ENCODE measurements at places on chromosomes 5 and 9. TPM values are rescaled to one million over a fixed set of nuclear protein-coding genes. Genes with fewer than 3 reads are reported as not detected.
A peak's percentile ranks its signal among the peaks of the same experiment; 100 is the strongest.

DNA sequence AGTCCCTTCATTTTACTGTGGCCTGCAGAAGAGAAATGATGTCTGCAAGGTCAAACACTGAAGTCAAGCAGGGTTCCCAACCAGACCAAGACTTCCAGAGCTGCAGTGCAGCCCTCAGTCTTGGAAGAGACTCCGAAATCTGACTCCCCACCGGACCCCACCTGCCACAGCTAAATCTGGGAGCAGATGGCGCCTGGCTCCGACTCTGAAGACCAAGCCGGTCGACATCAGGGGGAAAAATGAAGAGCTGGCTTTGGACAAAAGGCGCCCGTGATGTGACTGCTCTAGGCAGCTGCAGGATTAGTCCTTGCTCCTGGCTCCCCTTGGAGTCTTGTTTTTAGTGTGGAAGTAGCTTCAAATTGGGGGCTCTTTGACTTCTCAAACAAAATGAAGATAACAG lies 72.4 kb upstream of the ZNF622 start:
- no peak for DNase-seq

DNA sequence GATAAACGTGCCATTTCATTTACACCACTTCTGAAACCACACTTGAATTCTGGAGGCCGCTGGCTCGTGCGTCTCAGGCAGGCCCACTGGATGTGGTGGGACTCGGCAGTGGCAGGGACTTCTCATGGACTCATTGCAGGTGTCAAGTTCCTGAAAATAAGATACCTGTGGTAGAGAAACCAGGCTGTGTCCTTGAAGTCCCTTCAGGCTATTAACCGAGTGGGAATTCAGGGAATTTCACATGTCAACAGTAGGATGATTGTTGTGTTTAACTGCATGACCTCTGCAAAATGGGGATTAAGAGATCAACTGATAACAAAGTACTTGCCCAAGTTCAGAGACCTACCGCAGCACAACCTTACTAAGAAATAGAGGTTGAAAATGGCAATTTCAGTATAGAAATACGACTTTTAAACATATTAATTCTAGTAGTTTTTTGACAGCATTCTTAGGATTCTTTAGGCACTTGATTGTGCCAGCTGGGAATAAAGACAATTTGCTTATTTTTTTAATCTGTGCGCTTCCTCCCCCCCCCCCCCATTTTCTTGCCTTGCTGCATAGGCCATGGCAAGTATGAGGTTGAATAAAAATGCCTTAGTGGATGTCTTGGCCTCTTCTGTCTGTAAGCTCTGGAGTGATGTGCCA lies 26.8 kb downstream of the TRIP13 start:
- no peak for DNase-seq

GRCh38 chr5:90845723-90846554 lies 287.3 kb downstream of the ADGRV1 start:
- no peak for DNase-seq

- DNase-seq, result no peak
Measured at GRCh38 chr9:86801246-86801645, 146.1 kb downstream of the GAS1 start.

Gene PCDHGA9
- 13.1 TPM for total RNA-seq

Gene GNAQ
- total RNA-seq, result 39.4 TPM

GRCh38 chr9:68933434-68934328 lies 80.2 kb downstream of the PRKACG start:
- DNase-seq, result no peak

GRCh38 chr5:112245656-112246055 lies 173.4 kb downstream of the EPB41L4A start:
- DNase-seq, result no peak

DNA sequence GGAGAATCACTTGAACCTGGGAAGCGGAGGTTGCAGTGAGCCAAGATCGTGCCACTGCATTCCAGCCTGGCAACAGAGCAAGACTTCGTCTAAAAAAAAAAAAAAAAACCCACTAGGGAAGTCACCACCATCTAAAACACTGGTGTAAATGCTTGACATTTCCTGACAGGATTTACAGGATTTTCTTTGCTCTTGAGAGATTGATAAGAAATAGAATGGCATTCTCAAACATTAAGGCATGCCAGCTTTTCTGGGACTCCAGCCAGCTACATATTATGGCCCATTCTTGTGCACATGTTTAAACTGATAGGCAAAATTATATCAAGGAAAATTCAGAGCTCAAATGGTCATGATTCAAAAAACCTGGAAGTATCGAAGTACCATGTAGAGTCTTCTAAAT lies 28.7 kb downstream of the GTF3C4 start:
- no peak for DNase-seq

DNA sequence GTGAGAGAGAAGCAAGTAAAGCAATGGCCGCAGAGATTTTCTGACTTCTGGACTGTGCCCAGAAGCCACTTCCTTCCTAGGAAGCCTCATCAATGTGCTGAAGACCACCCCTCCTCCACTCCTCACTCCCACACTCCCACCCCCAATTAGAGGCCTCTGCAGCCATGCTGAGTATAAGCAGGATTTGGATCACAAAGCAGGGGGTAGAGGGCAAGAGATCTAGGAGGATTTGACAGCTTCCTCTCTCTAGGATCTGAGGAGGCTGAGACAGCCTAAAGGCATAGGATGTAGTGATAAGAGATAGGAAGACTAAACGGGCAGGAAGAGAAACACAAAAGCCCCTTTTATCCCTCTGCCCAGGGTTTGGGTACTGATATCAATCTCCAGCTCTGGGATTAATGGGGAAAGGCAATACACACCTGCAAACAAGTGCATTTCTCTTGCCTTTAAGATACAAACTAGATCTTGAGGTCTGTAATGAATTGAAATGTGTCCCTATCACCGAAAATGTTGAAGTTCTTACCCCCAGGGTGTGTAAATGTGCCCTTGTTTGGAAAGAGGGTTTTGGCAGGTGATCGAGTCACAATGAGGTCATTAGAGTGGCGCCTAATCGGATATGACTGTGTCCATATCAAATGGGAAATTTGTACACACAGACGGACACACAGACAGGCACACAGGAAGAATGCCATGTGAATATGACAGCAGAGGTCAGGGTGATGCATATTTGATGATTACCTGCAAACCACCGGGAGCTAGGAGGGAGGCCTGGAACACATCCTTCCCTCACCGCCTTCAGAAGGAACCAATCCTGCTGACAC lies 28.5 kb downstream of the KCNV2 start:
- DNase-seq, result peak; percentile 28

- DNase-seq, result no peak
Measured at GRCh38 chr9:102273952-102274351, 535.5 kb upstream of the GRIN3A start.

DNA sequence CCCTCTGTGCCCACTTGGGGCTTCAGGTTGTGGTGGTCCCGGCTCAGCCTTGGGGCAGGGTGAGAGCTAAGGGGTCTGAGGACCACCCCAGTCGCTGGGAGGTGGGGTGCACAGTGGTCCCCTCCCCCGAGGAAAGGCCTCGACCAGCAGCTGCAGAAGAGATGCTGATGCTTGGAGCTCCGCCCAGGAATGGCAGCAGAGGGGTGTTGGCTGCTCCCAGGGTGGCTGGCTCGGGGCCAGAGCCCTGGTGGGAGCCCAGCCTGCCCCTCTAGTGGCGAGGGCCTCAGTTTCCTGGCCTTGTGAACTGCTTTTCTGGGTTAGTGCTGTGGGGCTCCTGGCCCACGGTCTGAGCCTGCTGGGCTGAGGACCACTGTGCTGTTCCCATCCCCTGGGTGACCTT lies 1.2 kb downstream of the DIPK1B start:
- DNase-seq, result no peak

Gene CSNK1G3
- total RNA-seq, result 53.1 TPM

- DNase-seq, result no peak
Measured at GRCh38 chr5:161851691-161852299, 3.9 kb downstream of the GABRA1 start.

- no peak for DNase-seq
Measured at GRCh38 chr9:109904666-109905065, 124.7 kb downstream of the PALM2AKAP2 start.

Gene MEIKIN
- 15.1 TPM for total RNA-seq

Gene TIMD4
- 34.4 TPM for total RNA-seq

Gene TAF11L5
- total RNA-seq, result not detected

DNA sequence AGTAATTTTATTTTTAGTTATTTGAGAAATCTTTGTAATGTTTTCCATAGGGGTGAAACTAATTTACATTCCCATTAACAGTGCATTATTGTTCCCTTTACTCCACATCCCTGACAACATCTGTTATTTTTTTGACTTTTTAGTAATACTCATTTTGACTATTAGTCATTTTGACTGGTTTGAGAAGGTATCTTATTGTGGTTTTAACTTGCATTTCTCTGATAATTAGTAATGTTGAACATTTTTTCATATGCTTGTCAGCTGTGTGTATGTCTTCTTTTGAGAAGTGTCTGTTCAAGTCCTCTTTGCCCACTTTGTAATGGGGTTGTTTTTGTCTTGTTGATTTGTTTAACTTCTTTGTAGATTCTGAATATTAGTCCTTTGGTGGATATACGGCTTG lies 27.5 kb downstream of the CCDC152 start:
- no peak for DNase-seq

Measured in testis (tissue), 5 donors.